ENCODE measurements at places on chromosomes 5 and 9. TPM values are rescaled to one million over a fixed set of nuclear protein-coding genes. Genes with fewer than 3 reads are reported as not detected.

DNA sequence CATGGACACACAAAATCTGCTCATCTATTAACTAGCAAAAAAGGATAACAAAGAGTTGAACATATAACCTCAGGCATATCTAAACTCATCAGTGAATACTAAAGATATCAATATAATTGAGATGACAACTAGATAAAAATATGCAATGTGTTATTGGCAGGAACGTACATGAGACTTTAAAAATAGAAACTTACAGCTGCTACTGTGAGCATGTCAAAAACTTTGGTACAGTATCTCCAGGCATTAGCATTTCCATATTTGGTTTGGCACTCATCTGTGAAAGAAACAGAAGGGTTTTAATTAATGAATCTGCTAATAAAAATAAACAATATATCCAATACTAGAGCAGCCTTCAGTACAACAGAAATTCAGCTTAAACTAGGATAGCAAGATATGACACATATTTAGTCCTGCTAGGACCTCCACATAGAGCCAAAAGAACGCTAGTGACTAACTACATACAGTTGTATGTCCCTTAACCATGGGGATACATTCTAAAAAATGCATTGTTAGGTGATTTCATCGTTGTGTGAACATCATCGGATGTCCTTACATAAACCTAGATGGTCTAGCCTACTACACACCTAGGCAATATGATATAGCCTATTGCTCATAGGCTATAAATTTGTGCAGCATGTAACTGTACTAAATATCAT lies 10.5 kb upstream of the SCAI start:
- H3K4me3 ChIP-seq, result no peak overlapping the region
- H3K27ac ChIP-seq, result no peak overlapping the region
- peaks cover 56% of the 10 kb centered on the region for H3K36me3 ChIP-seq
- no peak for DNase-seq

DNA sequence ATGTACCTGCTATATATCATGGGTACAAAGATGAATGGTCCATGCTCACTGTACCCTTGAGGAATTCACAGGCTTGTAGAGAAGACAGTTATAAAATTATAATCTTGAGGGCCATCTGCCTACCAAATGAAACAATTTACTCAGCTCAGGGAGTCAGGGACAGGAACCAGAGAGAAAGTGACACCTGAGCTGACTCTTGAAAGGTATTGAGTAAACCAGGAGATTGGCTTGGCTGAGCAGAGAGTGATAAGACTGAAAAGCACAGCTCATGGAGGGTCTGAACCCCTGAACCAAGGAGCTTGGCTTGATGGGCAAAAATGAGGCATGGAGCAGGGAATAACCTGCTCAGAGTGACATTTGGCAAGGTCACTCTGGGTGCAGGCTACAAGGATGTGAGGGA lies 147.3 kb downstream of the FAM114A2 start:
- no peaks in the 10 kb centered on the region for H3K36me3 ChIP-seq
- no peaks in the 10 kb centered on the region for H3K27me3 ChIP-seq
- no peak overlapping the region for H3K4me3 ChIP-seq
- DNase-seq, result no peak
- no peak overlapping the region for H3K27ac ChIP-seq

- no peak for DNase-seq
- H3K4me3 ChIP-seq, result no peak overlapping the region
- H3K27me3 ChIP-seq, result no peaks in the 10 kb centered on the region
- H3K27ac ChIP-seq, result peak overlapping the region; percentile 71
Observed at GRCh38 chr9:125631391-125632085, 75.5 kb downstream of the MAPKAP1 start.

DNA sequence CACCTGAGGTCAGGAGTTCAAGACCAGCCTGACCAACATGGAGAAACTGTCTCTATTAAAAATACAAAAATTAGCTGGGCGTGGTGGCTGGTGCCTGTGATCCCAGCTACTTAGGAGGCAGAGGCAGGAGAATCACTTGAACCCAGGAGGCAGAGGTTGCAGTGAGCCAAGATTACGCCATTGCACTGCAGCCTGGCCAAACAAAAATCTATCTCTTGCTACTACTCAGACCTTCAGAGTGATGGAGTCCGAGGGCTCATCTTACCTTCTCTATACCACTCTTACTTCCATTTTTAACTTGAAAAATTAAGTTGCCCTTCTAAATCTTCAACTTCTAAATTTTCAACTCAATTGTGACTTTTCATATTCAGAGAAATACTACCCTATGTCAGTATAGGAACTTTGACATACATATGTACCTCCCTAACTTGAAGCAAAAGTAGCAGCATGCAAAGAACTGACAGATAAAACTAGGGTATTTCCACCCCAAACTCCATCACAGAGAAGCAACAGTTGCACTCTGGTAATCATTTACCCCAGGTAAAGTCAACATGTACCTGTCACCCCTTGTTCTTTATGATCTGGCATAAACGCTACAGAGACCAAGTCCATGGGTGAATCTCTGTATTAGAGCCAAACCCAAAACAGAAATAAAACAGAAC lies 11.4 kb downstream of the ZFAND5 start:
- DNase-seq, result no peak
- H3K4me3 ChIP-seq, result no peak overlapping the region
- peaks cover 72% of the 10 kb centered on the region for H3K36me3 ChIP-seq

DNA sequence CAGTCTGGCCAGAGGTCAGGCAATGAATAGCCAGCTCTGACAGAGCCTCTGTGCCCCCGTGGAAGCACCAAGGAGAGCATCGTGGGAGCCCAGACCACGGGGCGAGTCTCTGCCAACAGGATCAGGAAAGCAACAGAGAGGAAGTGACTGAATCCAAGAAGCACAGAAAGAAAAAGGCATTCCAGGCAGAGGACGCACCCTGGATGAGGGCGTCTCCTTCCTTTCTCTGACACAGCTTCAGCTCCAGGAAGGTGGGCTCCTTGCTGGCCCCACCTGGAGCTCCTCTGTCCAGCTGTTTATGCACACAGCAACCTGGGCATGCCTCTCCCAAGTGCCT lies 16.6 kb downstream of the HK3 start:
- no peak overlapping the region for H3K27ac ChIP-seq
- no peaks in the 10 kb centered on the region for H3K27me3 ChIP-seq
- no peak overlapping the region for H3K4me3 ChIP-seq
- peaks cover 51% of the 10 kb centered on the region for H3K36me3 ChIP-seq

GRIA1 gene
- not detected for total RNA-seq

DNA sequence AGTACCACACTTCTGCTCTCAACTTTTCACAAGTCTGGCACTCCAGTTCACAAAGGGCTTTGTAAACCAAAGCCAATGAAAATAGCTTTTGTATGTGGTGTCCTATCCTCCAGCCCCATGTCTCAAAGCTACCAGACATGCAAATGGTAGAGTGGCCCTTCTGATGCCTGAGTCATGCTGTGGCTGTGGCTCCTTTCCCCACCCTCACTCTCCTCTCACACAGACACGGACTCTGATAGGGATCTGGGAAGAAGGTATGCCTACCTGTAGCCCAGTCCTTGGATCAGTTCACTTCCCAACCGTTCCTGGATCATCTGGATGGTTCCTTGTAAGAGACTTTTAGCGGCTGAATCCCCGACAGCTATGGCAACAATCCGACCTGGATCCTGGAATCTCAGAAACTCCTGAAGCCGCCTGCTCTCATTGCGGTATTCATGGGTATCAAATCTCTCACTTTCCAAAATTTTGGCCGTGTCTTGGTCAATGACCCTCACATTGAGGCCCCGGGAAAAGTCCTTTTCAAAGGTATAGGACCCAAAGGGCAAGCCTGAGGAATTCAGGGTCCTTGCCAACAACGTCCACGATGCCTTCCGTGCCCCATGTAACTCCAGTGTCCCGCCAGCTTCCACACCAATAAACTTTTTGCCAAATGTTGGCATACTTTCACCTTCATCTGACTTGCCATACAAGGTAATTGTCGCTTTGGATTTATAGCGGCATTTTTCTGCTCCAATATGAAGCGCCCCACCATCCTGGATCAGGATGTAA lies 23.4 kb downstream of the CEMIP2 start:
- peaks cover 85% of the 10 kb centered on the region for H3K36me3 ChIP-seq
- H3K4me1 ChIP-seq, result peaks cover 43% of the 10 kb centered on the region
- no peak for DNase-seq
- no peak overlapping the region for H3K27ac ChIP-seq
- H3K4me3 ChIP-seq, result no peak overlapping the region

CCNJL gene
- 24.9 TPM for total RNA-seq

IL13 gene
- not detected for total RNA-seq

- no peaks in the 10 kb centered on the region for H3K36me3 ChIP-seq
- H3K27me3 ChIP-seq, result no peaks in the 10 kb centered on the region
- no peak overlapping the region for H3K27ac ChIP-seq
- no peak overlapping the region for H3K4me3 ChIP-seq
- no peak for DNase-seq
Observed at GRCh38 chr9:105043370-105043936, 115.5 kb upstream of the ABCA1 start.

DNA sequence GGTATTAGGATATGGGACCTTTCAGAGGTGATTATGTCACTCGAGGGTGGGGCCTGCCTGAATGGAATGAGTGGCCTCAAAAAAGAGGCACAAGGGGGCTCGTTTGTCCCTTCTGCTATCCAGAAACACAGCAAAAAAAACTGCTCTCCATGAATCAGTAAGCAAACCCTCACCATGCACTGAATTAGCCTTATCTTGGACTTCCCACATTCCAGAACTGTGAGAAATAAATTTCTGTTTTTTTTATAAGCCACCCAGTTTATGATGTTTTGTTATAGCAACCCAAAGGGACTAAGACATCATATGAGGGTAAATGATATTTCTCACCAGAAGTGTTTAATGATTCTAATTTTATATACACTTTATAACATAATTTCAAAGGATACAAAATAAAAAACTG lies 476.6 kb upstream of the EDIL3 start:
- H3K36me3 ChIP-seq, result no peaks in the 10 kb centered on the region
- no peaks in the 10 kb centered on the region for H3K27me3 ChIP-seq
- no peak overlapping the region for H3K4me3 ChIP-seq

ZBED3 gene
- total RNA-seq, result 13.8 TPM

GPBP1 gene
- 88.7 TPM for total RNA-seq

CBY3 gene
- not detected for total RNA-seq

RGS7BP gene
- total RNA-seq, result 2.0 TPM

GRCh38 chr9:107585465-107585864 lies 95.9 kb upstream of the KLF4 start:
- no peak overlapping the region for H3K27ac ChIP-seq
- no peak for DNase-seq
- no peaks in the 10 kb centered on the region for H3K27me3 ChIP-seq

PCDH12 gene
- total RNA-seq, result 32.3 TPM

GRCh38 chr9:27377147-27377807 lies 80.3 kb upstream of the EQTN start:
- no peaks in the 10 kb centered on the region for H3K36me3 ChIP-seq
- H3K4me3 ChIP-seq, result no peak overlapping the region
- no peak for DNase-seq
- peaks cover 37% of the 10 kb centered on the region for H3K4me1 ChIP-seq
- H3K27me3 ChIP-seq, result no peaks in the 10 kb centered on the region
- peak overlapping the region; percentile 80 for H3K27ac ChIP-seq

ORM2 gene
- total RNA-seq, result not detected

DNA sequence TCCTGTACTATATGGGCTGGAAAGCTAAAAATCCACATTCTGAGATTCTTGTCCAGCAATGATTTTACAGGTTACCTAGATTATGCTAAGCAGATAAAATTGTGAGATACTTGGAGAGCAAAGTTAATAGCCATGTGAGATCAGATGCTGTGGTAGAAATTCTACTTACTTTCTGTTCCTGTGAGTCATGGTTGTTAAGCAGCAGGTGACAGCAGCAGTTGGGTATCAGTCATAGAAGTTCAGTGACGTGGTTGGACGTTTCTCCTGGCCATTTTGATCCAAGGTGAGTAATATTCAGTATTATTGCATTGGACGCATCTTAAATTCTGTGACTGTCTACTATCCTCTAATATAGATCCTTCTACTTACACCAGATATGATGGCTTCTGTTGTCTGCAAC lies 524.5 kb downstream of the TMEM38B start:
- H3K27ac ChIP-seq, result no peak overlapping the region
- H3K36me3 ChIP-seq, result no peaks in the 10 kb centered on the region
- no peak overlapping the region for H3K4me3 ChIP-seq
- DNase-seq, result no peak
- H3K4me1 ChIP-seq, result no peaks in the 10 kb centered on the region

DNA sequence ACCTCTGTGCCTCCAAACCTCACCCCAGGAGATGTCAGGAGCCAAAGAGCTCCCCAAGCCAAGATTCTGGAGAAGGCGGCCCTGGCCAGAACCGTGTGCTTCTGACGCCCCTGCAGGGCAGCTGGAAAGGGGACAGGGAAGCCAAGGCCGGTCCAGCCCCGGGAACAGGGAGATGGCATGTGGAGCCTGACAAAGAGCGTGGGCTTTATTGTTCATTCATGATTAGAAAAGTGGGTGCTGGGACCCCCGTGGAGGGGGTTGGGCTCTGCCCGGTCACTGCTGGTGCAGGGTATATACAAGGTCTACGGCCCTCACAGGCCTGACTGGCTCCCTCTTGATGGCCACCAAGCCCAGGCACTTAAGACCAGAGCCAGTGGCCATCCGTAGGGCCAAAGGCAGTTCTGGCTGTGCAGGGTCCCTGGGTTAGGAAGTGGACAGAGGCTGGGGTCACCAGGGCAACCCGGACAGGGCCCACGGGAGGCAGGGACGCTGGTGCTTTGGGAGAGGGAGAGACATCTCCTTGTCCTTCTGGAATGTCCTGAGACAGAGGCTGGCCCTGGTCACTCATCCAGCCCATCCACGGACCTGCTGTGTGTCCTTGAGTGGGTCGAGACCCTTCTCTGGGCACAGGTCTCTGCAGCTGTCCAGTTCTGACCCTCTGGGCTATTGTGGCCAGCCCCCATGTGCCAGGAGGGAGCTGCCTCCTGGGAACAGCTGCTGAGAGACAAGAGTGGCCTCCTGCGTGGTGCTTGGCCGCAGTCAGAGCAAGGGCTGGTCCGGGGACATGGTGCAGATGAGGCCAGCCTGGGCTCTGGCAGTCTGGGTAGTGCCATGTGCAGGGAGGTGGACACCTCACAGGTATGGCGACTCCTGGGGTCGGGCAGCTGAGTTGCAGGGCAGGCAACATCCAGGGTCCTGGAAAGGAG lies 12.5 kb downstream of the NINJ1 start:
- H3K4me1 ChIP-seq, result peaks cover 96% of the 10 kb centered on the region
- H3K27me3 ChIP-seq, result no peaks in the 10 kb centered on the region
- peak overlapping the region; percentile 92 for H3K27ac ChIP-seq
- peak; percentile 79 for DNase-seq

- no peaks in the 10 kb centered on the region for H3K36me3 ChIP-seq
- DNase-seq, result no peak
- no peaks in the 10 kb centered on the region for H3K27me3 ChIP-seq
- H3K27ac ChIP-seq, result no peak overlapping the region
Observed at GRCh38 chr5:153613144-153613543, 122.7 kb downstream of the GRIA1 start.

DNA sequence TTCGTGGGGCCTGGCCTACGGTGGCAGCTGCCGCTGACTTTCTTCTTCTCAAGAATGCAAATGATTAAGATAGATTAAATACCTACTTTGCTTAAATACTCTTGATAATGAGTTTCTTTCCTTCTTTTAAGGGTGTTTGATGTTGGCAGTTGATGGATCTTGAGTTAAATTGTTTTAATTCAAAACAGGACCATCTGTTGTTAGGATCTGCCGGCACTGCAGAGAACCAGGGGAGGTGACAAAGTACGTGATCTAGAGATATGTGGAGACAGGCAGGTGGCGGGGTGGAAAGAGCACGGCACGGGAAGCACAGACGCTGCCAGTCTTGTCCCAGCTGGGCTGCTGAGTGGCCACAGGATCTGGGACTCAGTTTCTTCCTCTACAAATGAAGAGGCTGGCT lies 37.9 kb downstream of the MED27 start:
- H3K36me3 ChIP-seq, result peaks cover 13% of the 10 kb centered on the region
- no peak overlapping the region for H3K4me3 ChIP-seq
- H3K27me3 ChIP-seq, result no peaks in the 10 kb centered on the region
- no peak overlapping the region for H3K27ac ChIP-seq
